ENCODE measurements at places on chromosomes 4 and X.
A peak's percentile ranks its signal among the peaks of the same experiment; 100 is the strongest.

DNA sequence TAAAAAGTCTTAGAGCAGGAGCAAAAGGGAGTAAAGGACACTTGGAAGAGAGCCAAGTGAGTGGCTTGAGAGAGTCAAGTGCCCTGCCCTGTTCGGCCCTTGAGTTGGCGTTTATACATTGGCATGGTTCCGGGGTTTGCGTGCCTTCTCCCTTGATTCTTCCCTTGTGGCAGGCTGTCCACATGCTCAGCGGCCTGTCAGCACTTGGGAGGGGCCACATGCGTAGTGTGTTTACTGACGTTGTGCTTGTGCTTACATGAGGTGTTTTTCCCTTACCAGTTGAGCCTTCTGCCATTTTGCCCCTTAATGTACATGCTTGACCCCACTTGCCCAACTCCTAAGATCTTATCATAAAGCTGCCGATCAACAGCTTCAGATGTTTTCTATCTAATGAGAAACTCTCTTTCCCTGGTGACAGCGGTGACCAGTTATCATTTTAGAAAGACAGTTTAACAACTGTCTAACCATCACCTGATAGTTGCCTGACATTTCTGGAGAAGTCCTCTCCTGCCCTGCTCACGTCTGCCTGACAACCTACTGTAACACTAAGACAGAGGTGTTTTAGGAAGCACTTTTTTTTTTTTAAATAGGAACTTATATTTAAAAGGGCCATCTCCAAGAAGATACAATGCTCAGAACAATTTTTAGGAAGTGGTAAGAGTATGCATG, 49.5 kb upstream of the GC start:
- DNase-seq: no peak

- peak; percentile 95 for DNase-seq
Observed at GRCh38 chrX:38052096-38052495, 45.7 kb downstream of the SYTL5 start.

DNA sequence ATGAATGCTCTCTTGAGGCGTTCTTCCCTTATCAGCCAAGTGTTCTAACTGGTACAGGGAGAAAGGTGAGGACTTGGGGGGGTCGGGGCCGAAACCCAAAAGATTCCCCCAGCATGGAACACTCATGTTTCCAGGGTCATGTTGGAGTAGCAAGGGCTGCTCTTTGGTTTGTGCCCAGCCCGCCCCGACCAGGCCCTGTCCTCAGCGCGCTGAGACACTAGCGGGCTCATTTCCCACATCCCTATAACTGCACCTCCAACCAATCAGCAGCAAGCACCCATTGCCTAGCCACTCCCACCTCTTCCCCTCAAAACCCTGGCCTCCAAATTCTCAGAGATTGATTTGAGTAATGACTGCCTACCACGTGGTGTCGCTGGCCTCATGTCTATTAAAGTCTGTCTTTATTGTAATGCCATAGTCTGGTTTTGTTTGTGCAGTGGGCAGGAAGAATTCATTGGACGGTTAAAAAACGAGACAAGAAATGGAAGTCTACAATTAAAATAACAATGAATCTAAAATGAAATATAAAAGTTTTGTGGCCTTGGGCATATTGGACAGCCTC, 1928.4 kb downstream of the STIM2 start:
- no peak for DNase-seq

DNA sequence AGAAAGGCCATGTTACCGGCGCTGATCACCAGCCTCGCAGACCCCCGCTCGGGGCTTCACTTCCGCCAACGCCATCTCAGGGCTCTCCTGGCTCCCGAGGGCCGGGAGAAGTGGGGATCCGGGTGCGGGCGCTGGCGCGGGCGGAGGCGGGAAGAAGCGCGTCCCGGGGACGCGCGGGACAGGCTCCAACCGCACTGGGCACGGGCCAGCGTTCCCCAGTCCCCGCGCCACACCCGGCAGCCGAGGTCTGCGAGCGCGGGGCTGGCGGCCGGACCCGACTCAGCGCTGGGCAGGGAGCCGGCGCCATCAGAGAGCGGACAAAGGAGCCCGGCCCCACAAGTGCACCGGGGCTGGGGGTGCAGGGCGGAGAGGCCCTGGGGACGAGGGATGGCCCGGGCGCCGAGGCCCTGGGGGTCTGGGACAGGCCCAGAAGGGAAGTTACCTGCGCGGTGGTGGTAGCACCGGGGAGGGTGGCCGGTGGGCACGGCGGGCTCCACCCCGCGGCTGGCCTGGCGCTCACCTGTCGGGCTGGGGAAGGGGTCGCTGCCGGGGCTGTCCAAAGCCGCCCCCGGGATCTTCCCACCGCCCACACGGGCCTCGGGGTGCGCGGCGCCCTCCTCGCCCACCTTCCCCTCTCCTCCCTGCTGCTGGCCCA, 449 bp downstream of the CTPS2 start:
- no peak for DNase-seq

DNA sequence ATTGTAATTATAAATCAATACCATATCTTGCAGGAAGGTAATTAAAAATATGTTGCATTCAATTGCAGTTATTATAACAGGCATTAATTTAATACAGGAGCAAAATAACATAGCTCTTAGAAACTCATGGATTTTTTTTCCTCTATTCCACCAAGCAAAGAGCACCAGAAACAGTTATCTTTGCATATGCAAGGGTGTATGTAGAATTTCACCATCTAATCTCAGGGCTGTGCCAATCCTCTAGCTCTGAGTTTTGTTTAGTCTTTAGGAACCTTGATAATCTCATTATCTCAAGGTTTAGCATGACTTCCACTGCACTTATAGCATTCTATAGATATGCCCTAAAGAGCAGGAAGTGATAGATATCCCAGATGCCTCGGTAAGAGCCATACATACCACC, 197.5 kb downstream of the VEGFC start:
- no peak for DNase-seq

- DNase-seq: peak; percentile 63
Observed at GRCh38 chr4:56215901-56216300, 171.4 kb downstream of the AASDH start.

GRCh38 chr4:144267084-144267483, 126.6 kb upstream of the GYPA start:
- DNase-seq: no peak

DNA sequence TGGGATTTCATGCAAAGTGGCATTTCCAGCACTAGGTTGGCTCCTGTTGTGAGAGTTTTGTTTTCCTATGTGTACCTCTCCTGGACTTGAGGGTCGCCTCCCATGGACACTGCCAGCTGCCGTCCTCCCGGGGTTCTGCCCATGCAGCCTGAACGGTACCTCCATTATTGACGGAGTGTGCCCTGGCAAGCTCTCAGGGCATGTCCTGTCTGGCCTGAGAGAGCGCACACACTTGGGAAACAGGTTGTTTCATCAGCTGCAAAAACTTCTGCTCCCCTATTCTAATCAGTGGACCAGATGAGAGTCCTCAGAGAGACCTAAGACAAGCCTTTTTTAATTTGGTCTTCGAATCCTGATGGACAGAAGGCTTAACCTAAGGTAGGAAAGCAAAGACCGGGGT, 56.6 kb upstream of the HOPX start:
- DNase-seq: no peak

GRCh38 chrX:87805829-87806490, 288.4 kb downstream of the KLHL4 start:
- DNase-seq: peak; percentile 0

DNA sequence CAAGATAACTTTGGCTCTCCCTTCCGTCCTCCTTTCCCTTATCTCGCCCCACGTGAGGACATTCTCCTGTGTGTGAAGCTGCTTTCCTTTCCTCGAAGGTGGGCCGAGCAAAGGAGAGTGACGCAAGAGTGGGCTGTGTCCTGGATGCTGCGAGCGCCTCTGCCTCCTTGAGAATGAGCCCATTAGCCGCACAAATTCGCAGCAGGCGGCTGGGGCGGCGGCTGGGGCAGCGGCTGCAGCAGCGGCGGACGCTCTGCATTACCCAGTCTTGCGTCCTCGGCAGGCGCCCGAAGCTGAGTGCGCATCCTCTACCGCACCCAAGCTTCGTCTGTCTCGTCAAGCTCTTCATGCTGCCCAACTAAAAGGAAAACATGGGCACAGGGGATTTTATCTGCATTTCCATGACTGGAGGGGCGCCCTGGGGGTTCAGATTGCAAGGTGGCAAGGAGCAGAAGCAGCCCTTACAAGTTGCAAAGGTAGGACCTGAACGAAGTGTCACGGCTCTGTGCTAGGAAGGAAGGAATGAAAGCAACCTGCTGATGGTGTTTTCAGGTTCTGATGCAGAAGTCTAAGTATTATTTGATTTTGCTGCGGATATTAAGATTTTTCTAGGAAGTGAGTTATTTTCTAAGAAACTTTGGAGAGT, at the start of gene SYNPO2:
Gene SYNPO2, plus strand, starts transcription at position 189 of the 646 bp plus-strand sequence. Its CDS starts 183 bp downstream, at position 372.
- DNase-seq: peak; percentile 81

- DNase-seq: peak; percentile 85
Observed at GRCh38 chr4:72319601-72320021, 249.4 kb downstream of the ADAMTS3 start.

DNA sequence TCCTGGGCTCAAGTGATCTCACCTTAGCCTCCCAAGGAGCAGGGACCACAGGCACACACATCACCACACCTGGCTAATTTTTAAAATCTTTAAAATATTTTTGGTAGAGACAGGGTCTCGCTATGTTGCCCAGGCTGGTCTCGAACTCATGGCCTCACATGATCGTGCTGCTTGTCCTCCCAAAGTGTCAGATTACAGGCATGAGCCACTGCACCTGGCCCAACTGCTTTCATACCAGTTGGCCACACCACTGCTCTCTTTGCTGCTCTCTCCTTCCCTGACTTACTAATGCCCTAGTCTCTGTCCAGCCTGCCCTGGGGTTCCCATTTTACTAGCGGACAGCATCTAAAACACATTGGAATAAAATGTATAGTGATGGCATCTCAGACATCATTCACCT, 67.1 kb downstream of the CLDN22 start:
- DNase-seq: no peak

DNA sequence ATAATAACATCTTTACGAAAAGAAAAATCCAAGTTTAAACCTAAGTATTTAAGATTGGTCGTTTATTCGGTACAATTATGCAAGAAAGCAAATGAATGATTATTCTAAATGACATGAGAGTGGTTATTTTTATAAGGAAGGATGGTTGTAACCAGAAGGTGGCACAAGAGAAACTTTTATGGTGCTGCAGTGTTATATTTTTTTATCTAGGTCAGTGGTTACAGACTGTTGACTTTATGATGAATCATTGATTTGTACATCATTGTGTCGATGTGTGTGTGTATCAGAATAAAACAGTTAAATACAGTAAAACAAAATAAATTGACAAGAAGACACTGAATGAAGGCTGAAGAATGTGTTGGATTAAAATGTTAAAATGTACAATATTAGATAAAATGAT, 9.8 kb downstream of the DCAF8L2 start:
- DNase-seq: peak; percentile 4

DNA sequence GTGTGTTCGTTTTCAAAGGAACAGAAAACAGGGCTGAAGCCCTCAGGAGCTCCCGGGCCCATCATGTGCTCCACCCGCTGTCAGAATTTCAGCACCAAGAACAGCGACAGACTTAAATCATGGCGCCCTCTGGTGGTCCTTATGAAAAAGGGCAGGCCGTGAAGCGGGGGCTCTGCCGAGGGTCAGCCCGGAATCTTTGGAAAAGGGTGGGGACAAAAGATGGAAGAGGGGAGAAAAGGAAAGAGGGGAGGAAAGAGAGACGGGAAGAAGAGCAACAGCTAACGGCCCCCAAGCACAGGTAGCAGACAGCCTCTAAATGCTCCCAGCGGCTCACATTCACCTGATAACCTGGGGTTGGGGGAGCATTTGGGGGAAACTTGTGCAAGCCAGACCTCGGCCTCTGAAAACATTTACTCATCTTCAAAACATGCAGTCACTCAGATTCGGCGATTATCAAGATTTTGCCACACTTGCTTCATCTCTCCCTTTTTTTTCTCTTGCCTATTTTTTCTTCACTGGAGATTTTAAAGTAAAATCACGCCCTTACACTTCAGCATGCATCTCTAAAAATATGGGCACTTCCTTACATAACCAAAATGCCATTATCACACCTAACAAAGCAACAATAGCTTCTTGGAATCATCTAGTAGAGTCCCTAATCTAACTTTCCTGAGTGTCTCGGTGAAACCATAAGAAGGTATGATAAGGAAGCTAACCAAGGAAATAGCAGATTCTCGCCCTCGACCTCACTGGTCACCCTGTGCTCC, 28.1 kb upstream of the MAN2B2 start:
- DNase-seq: peak; percentile 71

- DNase-seq: no peak
Observed at GRCh38 chrX:87808576-87809243, 291.1 kb downstream of the KLHL4 start.

GRCh38 chr4:30770049-30770549, 49.9 kb downstream of the PCDH7 start:
- DNase-seq: peak; percentile 71

DNA sequence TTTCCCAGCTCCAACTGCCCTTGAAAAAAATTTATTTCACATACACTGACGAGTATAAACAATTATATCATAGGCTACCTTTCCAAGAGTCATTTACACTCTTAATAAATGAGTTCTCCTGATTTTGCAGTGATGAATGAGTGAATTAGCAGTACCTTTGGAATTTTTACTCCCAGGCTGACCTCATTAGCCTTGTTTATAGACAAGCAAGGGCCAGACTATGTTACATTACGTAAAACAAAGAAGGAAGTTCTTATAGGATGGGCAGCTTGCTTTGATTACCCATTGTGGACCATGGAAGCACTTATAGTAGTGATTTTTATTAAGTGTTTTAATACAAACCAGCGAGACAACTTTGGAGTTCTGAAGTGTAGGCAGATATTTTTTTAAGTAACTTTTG, 112.9 kb upstream of the C1QTNF7 start:
- no peak for DNase-seq

GRCh38 chrX:18465051-18465450, 39.6 kb downstream of the CDKL5 start:
- DNase-seq: no peak

- DNase-seq: no peak
Observed at GRCh38 chr4:174292473-174292872, 8.8 kb downstream of the CEP44 start.

DNA sequence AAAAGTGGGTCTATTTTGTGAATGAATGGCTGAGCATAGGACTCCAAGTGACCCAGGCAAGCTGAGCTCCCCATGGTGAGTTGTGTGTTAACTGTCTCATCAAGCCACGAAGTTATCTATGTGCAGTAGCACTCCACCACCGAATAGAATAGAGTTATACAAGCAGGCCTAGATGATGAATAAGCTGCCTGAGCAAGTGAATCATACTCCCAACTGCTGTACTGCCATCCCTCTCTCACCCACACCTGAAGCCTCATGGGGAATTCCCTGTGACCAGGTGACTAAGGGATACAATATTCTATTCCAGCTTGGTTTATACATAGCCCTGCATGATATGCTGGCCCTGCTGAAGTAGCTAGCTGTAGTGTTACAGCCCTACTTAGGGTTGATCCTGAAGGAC, 38.7 kb downstream of the KDM5C start:
- DNase-seq: peak; percentile 25

- no peak for DNase-seq
Observed at GRCh38 chr4:81557306-81557705, 85.6 kb upstream of the RASGEF1B start.

- no peak for DNase-seq
Observed at GRCh38 chrX:9745417-9746115, 20.1 kb downstream of the GPR143 start.
